ENCODE measurements at places on chromosomes 13 and 19.

GRCh38 chr19:1064661-1065605 is 2.0 kb upstream of the ARHGAP45 start:
- DNase-seq = no peak

DNA sequence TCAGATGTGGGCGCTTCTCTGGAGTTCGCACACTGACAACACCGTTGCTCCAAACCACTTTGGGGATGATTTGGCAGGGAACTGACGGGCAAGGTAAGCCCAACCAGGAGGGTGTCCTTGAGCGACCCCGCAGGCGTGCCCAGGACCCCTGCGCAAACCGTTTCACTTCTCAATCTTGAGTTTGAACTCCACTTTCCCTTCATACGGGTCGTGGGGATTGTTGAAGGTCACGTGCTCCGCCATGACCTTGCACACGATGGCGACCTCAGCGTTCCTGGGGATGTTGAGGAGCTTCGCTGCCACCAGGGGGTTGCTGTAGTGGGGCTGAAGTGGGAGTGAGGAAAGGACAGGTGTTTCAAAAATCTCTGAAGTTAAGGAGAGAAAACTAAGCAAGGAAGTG is 8.8 kb downstream of the ATP4B start:
- no peak for DNase-seq

GRCh38 chr19:45781214-45782161 is 802 bp downstream of the DMPK start:
- no peak for DNase-seq

GRCh38 chr13:30863231-30863630 is 42.8 kb upstream of the MEDAG start:
- DNase-seq = no peak

DNA sequence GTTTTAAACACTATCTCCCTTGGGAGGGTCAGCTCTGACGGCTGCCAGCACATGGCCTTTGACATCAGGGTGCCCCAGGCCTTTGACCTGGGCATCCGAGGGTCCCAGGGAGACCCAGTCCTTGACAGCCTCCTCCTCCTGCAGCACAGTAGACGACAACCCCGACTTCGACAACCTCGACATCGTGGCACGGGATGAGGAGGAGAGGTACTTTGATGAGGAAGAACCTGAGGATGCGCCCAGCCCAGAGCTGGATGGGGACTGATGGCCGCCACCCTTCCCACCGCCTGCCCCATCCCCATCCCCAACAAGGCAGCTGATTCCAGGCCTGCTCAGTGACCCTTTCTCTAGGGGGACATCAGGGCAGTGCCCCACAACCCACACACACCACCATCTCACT is 12.5 kb downstream of the CCDC97 start:
- DNase-seq = no peak

- DNase-seq = no peak
Measured at GRCh38 chr13:111867657-111868056, 199.3 kb upstream of the SOX1 start.

GRCh38 chr19:51119101-51119500 is 5.6 kb upstream of the SIGLEC9 start:
- no peak for DNase-seq

- DNase-seq = no peak
Measured at GRCh38 chr13:21014139-21014501, 47.3 kb downstream of the LATS2 start.

GRCh38 chr19:42452590-42452989 is 9.8 kb upstream of the CXCL17 start:
- DNase-seq = no peak

DNA sequence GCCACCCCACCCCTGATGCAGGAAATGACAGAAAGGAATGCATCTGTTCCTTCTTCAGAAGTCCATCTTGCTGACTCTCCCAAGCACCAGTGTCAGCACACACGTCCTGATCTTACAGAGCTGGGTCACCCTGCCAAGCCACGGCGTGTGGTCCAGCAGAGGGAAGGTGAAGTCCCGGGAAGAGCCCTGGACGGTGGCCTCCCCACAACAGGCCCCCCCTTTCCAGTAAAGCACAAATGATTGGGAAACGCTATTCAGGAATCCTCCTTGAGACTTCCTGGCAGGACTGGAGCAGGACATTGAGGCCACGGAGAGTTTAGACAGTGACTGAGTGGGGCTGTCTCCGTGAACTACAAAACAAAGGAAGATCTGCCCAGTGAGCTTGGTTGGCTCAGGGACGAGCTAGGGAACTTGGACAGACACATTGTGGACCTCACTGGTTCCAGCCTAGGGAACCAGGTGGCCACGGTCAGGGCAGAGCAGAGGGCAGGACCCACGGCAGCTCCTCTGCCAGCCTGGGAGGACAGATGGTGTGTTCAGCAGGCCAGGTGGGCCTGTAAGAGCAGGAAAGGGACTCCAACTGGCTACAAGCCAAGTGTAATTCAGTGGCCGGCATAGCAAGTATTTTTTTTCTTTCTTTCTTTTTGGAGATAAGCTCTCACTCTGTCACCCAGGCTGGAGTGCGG is 41.7 kb downstream of the ELL start:
- DNase-seq = no peak

- no peak for DNase-seq
Measured at GRCh38 chr19:1106841-1107660, 3.3 kb downstream of the GPX4 start.

DNA sequence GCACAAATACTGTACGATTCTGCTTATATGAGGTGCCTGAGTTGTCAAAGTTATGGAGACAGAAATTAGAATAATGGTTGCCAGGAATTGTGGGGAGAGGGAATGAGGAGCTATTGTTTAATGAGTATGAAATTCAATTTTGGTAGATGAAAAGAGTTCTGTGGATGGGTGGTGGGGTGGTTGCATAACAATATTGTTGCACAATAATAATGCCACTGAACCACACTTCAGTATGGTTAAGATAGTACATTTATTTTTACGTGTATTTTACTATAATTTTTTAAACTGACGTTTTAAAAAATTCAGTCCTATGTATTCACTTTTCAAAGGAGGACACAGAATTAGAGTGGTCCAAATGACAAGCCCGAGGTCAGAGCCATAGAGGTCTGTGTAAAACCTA is 1.8 kb upstream of the OXGR1 start:
- DNase-seq = no peak

- DNase-seq = no peak
Measured at GRCh38 chr13:106507560-106508274, 27.7 kb downstream of the EFNB2 start.

DNA sequence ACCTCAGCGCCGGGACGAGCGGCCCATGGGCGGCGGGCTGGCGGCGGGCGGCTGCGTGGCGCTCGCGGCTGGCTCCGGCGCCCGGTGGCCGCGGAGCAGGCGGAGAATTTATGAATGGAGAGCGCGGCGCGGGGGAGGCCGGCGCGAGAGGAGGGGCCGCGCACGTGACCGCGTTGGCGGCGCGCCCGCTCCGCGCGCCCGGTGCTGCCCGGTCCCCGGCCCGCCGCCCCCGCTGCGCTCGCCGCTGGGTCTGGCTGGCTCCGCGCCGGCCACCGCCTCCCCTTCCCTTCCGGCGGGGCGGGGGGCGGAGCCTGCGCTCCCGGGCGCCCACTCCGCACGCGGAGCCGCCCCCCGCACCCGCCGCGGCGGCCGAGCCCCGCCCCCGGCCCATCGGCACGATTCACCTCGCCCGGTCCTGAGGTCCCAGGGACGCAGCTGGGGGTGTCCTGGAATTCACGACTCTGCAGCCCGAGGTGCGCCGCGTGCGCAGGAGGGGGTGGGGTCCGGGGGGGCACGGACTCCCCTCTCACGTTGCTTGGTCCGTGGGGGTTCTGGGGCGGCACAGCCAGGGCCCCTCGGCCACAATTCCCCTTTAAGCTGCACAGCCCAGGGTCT is at the start of gene CBARP:
Gene CBARP, minus strand, starts transcription at position 252 of the 615 bp plus-strand sequence. CDS start 1,905 bp downstream, outside the sequence.
- DNase-seq = no peak

GRCh38 chr19:7921967-7922835 is 2.1 kb downstream of the SNAPC2 start:
- DNase-seq = no peak

- DNase-seq = no peak
Measured at GRCh38 chr13:105428811-105429210, 1106.7 kb downstream of the EFNB2 start.

GRCh38 chr19:3565139-3565538 is 7.6 kb upstream of the HMG20B start:
- DNase-seq = no peak

DNA sequence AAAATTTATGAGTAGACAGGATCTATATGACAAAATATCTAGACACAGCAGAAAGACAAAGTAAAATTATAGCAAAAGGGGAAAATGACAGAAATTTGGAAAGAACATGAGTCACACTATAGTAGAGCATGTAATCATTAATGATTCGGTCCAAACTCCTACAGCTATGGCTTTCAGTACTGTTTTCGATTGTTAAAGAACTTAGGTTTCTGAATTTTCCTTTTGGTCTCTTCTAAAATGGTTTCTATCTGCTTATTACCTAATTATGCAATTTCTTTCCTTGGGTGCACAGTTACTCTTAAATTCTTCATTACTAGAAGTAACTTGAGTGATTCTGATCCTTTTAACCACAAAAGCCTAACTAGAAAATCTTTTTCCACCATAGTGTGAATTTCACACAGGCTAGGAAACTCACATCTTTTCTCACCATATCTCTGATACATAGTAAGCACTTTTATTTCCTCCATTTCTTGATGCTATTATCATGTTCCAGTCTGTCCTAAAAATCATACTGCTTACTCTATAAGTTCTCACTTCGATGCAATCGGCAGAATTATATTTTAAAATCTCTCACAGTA is 1101.4 kb downstream of the PCDH9 start:
- no peak for DNase-seq

- DNase-seq = no peak
Measured at GRCh38 chr13:110254751-110255553, 52.0 kb downstream of the COL4A1 start.

- DNase-seq = peak; percentile 59
Measured at GRCh38 chr13:113445791-113446487, 7.3 kb downstream of the ADPRHL1 start.

- no peak for DNase-seq
Measured at GRCh38 chr13:78649997-78650716, 8.8 kb downstream of the OBI1 start.

- DNase-seq = no peak
Measured at GRCh38 chr13:62173958-62174357, 758.3 kb upstream of the PCDH20 start.

Data from anterior cingulate cortex (tissue), 58 donors.